Hepatocyte (in vitro differentiated cells): ENCODE measurements at places on chromosomes 1 and 21. TPM values are rescaled to one million over a fixed set of nuclear protein-coding genes. Genes with fewer than 3 reads are reported as not detected.

GRCh38 chr1:1542766-1543705 lies 2.6 kb upstream of the TMEM240 start:
- peak; percentile 80 for DNase-seq

DNA sequence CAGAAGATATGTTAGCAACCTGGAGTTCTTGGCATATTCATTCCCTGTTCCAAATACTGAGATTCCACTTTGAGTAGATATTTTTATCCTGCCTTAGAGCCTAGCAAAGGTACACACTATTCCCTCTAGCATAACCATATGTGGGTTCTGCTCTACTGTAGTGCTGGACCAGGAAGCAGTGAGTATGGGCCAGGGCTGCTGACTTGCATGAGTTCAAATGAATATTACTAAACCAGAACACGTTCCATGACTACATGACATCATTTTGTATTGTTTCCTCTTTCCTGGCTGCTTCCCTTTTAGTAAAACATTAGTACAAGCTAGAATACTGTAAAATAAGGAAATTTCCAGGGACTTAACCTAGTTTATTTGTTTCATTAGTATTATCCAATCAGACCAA lies 41.1 kb downstream of the TNFSF18 start:
- no peak for DNase-seq

DNA sequence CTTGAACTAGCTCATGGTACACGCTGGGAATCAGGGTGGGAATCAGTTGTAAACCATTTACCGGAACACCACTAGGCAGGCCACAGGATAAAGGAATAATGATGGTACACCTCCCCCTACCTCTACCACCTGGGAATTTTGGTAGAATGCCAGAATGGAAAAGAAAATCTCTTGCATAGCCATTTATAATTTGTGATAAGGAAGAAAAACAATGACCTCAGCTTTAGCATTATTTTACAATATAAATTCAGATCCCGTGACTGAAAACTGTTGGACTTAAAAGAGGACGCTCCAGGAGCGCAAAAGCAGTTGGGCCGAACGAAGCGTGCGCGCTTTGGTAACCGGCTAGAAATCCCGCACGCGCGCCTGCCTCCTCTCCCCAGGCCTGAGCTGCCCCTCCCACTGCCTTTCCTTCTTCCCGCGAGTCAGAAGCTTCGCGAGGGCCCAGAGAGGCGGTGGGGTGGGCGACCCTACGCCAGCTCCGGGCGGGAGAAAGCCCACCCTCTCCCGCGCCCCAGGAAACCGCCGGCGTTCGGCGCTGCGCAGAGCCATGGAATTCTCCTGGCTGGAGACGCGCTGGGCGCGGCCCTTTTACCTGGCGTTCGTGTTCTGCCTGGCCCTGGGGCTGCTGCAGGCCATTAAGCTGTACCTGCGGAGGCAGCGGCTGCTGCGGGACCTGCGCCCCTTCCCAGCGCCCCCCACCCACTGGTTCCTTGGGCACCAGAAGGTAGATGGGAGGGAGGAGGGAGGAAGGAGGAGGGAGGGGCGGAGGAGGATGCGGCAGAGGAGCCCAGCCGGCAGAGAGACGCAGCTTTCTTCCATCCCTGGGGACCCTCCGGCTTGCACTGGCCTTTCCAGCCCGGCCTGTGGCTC lies at the start of gene CYP4X1:
Gene CYP4X1 (plus strand): TSS at position 402 of the 873 bp plus-strand sequence. CDS start 149 bp downstream, at position 551.
- peak; percentile 23 for DNase-seq

GRCh38 chr1:84574936-84575335 lies 696 bp upstream of the CTBS start:
- no peak for DNase-seq

The MYOG gene
- not detected in 2 replicates for polyA plus RNA-seq
